ENCODE measurements at places on chromosomes 4 and X.

- DNase-seq = no peak
Observed at GRCh38 chr4:18020145-18020670, 1.3 kb downstream of the LCORL start.

DNA sequence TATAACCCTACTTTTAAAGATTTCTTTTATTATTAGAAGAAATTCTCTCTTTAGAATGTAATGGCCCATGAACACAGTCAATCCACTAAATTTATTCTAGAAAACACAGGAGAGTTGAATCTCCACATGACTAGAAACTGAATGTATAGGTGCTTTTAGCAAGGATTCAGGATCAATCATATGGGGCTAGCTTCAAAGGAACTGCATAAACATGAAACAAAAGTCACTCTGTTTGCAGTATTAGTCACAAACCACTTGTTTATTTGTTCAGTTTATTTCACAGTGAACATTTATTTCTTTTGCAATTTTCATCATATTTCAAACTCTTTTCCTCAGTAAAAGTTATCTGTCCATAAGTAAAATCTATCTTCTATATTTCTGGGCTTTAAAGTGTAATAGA is 1604.6 kb downstream of the PCDH18 start:
- no peak for DNase-seq

- DNase-seq = no peak
Observed at GRCh38 chrX:22057667-22058066, 25.5 kb downstream of the PHEX start.

DNA sequence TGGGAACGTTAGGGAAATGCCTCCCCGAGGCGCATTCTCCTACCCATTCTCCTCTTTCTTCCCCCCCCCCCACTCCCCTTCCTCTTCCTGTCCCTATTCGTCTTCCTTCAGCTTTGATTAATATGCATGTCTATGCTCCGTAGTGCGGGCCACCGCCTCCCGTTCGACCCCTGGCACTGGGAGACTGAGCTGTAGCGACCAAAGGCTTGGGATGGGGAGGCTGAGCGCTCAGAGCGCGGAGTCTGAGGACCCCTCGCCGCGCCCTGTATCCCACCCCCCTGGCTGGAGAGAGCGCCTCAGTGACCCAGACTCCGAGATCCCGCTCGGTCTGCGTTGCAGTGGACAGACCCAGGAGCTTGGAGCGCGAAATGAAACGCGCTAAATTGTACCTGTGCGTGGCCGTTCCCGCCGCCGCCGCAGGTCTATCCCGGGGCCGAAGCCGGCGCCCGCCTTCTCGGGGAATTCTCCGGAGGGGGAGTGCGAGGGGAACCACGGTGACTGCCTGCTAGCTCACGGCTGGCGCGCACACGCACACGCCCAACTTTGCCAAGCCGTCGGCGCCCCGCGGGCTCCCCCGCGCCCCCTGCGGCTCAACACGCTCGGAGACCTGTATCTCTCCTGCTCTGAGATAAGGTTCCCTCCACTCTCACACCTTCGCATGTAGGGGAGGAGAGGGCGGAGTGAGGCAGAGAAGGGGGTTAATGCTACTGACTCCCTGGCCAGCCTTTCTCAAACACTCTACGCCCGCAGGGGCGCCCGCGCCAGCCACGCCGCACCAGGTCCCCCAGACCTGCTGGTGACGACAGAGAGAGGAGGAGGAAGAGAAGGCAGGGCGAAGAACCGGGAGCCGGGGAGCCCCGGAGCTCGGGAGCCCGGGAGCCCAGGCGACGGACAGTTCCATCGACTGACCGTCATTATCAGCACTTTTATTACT is 1.5 kb upstream of the PTCHD1 start:
- no peak for DNase-seq

DNA sequence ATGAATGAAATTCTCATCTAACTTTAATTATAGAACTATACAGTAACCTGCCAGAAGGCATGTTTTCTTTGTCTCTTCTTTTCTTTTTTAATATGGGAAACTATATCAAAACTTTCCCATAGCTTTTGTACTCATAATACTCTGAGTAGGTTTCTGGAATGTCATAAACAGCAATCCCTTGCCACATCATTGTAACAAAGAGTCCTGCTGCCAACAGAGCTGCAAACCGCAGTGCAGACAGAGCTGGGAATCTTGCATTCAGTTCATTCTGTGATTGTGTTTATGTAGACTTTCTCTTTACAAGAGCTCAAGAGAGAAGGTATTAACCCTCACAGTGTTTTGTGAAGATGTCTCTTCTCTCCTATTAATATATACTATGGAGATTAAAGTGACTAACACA is 304.4 kb upstream of the SLIT2 start:
- DNase-seq = peak; percentile 24

DNA sequence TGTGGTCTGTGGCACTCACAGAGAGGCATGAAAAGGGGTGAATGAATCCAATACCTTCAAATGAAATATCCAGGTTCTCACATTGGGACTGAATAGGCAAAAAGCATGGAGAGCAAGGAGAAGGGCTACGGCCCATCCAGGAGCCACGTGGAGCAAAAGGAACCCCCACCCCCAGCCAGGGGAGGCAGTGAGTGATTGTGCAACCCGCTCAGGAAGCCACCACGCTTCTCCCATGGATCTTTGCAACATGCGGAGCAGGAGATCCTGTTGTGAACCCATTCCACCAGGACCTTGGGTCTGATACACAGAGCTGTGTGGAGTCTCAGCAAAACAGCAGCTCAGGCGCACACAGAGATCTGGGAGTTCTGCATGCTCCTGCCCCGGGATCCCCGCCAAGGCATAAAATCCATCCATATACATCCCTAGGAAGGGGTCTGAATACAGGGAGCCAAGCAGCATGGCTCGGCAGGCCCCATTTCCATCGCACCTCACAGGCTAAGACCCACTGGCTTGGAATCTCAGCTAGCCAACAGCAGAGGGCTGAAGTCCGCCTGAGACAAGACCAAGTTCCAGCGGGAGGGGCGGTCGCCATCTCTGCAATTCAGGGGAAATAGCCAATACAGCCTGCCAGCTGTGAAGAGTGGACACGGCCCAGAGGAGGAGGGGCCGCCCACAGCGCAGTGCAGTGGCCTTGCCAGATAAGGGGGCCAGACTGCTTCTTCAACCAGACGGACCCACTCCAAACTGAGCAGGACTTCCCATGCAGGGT is 80.2 kb downstream of the FGF16 start:
- DNase-seq = no peak

- DNase-seq = no peak
Observed at GRCh38 chr4:81135501-81135900, 79.5 kb downstream of the PRKG2 start.

DNA sequence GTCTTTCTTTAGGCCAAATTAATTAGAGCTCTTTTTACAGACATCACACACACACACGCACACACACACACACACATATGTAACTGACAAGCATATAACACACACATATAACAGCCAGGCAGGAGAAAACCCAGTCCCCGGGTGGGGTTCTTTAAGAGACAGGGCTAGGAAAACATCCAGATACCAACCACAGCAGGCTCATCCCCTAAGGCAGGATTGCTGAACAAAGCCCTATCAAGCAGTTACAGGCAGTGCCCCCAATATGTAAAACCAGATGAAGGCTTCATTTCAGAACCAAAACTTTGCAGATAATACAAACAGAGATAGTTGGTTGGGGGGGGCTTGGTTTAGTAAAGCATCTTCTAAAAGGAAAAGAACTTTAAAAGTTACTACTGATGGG is 18.0 kb upstream of the FAM47E start:
- DNase-seq = no peak

GRCh38 chr4:184250795-184251669 is 33.4 kb upstream of the ENPP6 start:
- no peak for DNase-seq

DNA sequence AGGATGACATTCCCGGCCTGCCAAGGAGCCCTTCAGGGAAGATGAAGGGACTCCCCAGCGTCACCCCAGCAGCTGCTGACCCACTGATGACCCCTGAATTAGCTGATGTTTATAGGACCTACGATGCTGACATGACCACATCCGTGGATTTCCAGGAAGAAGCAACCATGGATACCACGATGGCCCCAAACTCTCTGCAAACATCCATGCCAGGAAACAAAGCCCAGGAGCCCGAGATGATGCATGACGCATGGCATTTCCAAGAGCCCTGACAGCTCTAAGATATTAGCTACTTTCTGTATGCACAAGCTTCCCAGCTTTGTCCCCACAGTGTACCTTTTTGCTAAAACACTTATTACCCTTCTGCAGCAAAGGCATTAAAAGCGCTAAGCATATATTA is 14.4 kb downstream of the AMBN start:
- no peak for DNase-seq

DNA sequence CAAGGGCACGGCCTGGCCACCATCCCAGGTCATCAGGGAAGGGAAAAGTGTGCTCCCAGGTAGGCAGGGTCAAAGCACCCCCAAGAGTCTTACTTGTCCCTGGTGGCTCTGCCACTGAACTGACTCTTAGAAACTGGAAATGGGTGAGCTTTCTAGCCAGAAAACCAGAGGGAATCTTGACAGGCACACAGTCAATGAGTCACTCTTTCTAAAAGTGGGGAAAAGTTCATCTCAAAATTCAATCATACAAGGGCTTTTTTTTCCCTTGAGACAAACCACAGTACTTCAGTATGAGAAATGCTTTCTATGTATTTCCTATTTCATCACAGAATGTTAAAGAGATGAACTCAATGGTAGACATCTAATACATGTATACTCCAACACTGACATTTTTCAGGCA is 12.5 kb downstream of the HPF1 start:
- DNase-seq = peak; percentile 53

DNA sequence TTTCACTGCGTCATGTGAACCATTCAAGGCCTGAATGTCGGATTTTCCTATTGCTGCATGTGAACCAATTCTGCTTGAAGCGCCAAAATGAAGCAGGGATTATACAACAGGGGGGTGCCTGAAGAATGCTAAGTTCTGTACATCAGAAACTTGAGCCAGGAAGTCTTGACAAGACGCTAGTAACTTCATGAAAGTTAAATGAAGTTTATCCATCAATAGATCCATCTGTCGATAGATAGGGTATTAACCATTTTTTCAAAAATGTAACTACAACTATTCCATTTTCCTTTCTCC is 590 bp upstream of the NAF1 start:
- DNase-seq = no peak

GRCh38 chrX:154751203-154751668 is 359 bp upstream of the GAB3 start:
- no peak for DNase-seq

DNA sequence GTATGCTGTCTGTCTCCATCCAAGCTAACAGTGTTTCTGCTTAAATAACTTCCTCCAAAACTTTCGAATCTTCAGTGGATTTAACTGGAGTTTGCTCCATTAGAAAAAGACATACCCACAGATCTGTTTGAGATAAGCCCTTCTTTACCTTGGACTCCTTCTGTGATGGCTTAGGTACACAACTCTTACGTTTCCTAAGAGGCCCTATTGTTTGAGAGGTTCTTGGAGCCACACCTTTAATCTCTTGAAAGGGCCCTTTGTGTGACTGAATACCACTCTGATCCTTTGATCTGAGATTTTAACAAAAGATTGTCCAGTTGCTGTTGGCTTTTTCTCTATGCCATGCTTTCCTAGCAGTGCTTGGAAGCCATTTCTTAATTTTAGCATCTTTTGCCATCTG is 92.5 kb downstream of the AKAP4 start:
- DNase-seq = no peak

DNA sequence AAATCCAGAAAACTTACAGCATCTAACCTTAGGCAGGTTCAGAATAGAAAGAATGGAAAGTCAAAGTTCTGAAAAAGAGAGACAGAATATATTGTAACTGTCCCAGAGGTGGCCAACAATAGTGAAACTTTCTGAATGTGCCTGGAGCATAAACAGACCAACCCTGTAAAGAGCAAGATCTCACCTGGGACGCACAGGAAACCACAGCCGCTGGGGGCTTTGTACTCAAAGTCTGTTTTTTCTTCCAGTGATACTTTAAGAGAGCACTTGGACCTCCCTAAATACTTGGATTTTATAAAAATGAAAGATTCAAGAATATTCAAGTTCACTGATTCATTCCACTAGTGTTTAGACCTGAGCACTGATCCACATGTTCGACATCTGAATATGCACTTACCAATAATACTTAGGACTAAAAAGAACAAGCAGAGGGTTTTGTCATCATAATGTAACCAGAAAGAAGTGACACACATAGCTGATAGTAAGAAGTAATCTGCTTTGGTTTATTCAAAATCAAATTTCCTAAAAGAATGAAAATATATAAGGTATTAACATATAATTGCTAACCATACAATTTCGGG is 35.3 kb downstream of the ARAP2 start:
- no peak for DNase-seq

DNA sequence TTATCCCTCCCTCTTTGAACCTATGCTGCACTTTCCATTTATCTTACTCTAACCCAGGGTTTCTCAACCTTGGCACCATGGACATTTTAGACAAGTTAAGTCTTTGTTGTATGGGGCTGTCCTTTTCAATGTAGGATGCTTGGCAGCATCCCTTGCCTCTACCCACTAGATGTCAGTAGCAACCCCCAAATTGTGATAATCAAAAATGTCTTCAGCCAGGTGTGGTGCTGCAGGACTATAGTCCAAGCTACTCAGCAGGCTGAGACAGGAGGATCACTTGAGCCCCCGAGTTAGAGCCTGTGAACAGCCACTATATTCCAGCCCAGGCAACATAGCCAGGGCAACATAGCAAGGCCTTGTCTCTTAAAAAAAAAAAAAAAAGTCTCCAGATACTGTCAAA is 7.0 kb downstream of the LRCH2 start:
- no peak for DNase-seq
